AG09319 (cell line): ENCODE measurements at places on chromosomes 11 and 22.

- DNase-seq = no peak
Measured at GRCh38 chr11:17767914-17768313, 33.3 kb downstream of the KCNC1 start.

DNA sequence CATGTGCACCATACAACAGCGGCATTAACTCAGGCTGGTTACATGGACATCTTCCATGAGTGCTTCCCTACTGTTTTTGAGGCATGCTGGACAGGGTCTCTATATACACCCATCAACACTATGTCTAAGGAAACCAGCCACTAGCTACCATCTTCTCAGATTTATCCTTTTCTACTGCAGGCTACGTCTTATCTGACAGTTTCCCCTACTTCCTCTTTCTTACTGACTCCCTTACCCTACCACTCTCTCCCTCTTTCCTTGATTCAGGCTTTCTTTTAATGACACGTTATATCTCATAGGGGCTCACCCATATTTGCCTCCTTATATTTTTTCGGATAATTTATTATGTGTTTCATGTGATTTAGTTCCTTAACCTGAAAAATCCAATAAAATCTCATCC lies 41.8 kb downstream of the DDI1 start:
- no peak for DNase-seq

GRCh38 chr22:48832592-48832991 lies 995.1 kb downstream of the BRD1 start:
- no peak for DNase-seq

GRCh38 chr11:64036087-64037026 lies 626 bp downstream of the FLRT1 start:
- DNase-seq = no peak

- DNase-seq = no peak
Measured at GRCh38 chr22:45889539-45890350, 87.2 kb downstream of the WNT7B start.

DNA sequence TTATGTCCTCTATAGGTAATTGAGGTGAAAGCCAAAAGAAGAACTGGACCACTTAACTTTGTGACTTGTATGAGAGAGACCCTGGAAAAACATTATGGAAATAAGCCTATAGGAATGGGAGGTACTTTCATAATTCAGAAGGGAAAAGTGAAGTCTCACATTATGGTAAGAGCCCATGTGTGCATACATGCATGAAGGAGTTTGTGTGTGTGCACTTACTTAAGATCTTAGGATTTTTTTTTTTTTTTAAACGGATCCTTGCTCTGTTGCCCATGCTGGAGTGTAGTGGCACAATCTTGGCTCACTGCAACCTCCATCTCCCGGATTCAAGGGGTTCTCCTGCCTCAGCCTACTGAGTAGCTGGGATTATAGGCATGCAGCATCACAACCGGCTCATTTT lies 15.8 kb downstream of the C11orf54 start:
- no peak for DNase-seq

DNA sequence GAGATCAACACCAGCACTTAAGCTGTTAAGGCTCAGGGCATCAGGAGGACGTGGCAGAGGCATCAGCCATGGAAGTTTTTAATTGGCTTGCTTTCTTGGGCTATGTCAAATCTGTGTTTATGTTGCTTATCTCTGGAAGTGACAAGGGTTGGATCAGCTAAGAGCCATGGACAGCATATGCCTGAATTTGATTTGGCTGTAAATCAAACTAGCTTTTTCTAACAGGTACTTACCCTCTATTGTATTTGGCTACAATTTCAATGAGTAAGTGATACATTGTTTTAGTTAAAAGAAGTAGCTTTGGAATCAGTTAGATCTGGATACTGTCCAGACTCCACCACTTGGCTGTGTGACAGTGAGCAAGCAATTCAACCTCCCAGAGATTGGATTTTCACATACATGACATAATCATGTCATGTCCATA lies 936.6 kb downstream of the OPCML start:
- no peak for DNase-seq

DNA sequence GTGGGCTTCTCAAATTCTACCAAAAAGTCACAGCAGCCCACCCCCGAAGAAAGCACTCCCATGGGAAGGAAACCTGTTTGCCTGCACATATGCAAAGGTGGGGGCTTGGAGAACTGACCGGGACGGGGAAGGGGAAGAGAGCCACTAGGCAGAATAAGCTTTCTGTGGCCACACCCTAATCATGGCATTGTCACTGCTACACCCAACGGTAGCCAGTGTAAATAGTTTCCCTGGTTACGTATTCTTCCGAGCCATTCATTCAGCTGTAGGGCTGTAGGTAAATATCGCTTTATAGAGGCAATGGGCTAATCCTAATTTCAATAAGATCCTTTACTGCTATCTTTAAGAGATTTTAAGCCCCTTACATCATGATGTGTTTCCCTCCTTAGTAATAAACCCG lies 61.7 kb downstream of the PRDM11 start:
- no peak for DNase-seq

GRCh38 chr11:100573911-100574513 lies 113.1 kb upstream of the ARHGAP42 start:
- peak; percentile 7 for DNase-seq

DNA sequence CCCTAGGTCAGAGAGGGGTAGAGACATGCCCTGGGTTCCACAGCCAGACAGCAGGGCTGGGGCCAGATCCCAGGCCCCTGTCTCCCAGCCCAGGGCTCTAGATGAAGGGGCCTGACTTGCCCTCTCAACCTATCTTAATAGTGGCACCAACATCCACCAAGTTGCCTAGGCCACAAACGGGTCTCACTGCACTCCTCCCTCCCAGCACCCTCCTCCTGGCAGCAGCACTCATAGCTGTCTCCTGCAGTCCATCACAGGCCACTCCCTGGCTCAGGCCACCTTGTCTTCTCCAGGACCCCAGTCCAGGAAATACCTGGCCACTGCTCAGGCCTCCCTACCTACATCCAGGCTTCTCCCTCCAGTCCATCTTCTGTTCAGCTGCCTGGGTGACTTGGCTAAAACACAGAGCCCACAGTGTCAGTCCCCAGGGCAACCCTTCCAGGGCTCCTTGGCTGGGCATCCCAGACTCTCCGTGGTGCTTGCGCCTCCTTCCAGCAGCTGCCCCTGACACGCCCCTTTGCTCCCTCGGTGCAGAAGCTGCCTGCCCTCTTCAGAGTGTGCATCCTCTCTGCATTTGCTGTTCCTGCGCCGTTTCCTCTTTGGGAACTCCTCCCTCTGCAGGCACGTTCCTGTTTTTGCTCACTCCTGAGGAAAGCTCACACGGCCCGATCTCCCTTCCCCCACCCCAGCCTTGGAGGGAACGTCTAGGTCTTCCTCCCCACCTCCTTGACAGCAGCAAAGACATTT lies 40.5 kb downstream of the LRRC32 start:
- no peak for DNase-seq

DNA sequence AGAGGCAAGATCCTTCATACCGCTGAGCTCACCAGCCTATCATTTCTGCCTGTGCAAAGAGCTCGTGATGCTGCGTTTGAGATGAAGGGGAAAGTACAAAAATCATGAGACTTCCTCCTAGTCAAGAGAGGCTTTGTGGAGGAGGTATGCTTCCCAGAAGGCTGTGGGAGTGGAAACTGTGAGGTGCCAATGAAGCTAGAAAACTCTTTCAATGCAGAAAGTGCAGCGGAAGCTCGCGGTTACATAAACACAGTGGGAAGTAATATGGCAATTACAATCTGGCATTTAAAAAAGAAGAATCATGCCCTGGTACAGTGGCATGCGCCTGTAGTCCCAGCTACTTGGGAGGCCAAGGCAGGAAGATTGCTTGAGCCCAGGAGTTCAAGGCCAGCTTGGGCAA lies 134.8 kb downstream of the EHF start:
- DNase-seq = no peak

GRCh38 chr11:131658952-131659351 lies 288.5 kb downstream of the NTM start:
- DNase-seq = no peak

DNA sequence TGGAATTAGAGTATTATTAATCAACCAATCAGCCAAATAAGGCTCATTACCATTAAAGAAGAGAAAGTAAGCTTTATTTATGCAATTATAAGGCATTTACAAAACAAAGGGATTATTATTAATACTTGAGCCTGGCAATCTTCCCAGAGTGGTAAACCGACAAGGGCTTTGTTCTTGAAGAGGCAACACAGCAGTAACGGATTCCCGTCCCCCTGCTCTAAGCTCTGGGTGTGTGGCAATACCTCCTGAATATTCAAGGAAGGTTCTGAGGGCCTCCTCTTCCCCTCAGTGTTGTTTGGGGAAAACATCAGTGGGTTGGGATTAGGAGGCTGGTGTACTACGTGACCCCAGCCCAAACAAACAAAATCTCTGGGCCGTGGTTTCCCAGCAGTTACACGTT lies 176.5 kb downstream of the TENM4 start:
- no peak for DNase-seq

DNA sequence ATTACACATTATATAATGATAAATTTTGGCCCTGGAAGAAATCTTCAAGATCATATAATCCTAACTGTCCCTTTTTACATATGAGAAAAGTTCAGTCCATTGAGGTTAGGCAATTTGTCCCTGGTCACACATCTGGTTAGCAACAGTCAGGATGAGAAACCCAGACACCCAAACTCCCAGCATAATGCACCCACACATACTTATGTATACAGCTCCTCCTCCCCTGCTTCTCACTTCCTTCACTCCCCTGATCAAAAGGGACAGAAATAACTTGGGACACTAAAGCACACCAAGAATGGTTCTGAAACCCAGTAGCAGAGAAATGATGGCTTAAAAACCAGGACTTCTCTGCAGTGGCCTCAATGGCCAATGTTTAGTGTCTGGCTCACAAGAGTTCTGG lies 11.1 kb downstream of the NUMA1 start:
- DNase-seq = no peak

- peak; percentile 81 for DNase-seq
Measured at GRCh38 chr11:70270104-70270876, at the start of gene PPFIA1. PPFIA1 (plus strand) TSS chr11:70270690; CDS start chr11:70272173, 1,483 bp downstream.

DNA sequence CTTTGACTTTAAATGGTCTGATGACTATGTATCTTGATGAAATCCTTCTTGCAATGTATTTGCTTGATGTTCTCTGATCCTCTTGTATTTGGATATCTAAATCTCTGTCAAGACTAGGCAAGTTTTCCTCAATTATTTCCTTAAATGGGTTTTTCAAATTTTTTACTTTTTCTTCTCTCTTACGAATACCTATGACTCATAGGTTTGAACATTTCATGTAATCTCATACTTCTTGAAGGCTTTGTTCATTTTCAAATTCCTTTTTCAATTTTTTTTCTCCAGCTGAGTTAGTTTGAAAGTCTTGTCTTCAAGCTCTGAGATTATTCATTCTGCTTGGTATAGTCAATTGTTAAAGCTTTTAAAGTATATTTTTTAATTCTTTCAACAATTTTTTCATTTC lies 13.1 kb downstream of the OR10W1 start:
- DNase-seq = no peak

DNA sequence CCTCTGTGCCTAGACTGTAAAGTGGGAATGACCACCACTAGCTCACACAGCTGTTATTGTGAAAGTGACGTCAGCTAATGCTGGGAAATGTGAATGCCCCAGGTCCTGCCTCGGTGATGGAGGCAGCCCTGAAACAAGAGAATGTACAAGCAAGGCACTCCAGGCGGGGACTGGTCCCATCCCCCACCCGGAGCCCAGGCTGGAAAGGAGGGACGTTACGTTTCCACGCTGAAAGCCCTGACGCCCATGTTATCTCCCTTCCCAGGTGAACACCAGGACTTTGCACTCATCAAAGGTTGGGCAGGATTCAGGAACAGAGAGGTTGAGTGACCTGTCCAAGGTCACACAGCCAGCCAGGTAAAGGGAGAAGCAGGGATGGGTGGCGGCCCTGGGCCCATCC lies 784 bp downstream of the SULT4A1 start:
- DNase-seq = no peak
